ENCODE measurements at places on chromosomes 11 and 22.
A peak's percentile ranks its signal among the peaks of the same experiment; 100 is the strongest.

- peak; percentile 1 for DNase-seq
Measured at GRCh38 chr11:2519862-2520735, 75.3 kb downstream of the KCNQ1 start.

DNA sequence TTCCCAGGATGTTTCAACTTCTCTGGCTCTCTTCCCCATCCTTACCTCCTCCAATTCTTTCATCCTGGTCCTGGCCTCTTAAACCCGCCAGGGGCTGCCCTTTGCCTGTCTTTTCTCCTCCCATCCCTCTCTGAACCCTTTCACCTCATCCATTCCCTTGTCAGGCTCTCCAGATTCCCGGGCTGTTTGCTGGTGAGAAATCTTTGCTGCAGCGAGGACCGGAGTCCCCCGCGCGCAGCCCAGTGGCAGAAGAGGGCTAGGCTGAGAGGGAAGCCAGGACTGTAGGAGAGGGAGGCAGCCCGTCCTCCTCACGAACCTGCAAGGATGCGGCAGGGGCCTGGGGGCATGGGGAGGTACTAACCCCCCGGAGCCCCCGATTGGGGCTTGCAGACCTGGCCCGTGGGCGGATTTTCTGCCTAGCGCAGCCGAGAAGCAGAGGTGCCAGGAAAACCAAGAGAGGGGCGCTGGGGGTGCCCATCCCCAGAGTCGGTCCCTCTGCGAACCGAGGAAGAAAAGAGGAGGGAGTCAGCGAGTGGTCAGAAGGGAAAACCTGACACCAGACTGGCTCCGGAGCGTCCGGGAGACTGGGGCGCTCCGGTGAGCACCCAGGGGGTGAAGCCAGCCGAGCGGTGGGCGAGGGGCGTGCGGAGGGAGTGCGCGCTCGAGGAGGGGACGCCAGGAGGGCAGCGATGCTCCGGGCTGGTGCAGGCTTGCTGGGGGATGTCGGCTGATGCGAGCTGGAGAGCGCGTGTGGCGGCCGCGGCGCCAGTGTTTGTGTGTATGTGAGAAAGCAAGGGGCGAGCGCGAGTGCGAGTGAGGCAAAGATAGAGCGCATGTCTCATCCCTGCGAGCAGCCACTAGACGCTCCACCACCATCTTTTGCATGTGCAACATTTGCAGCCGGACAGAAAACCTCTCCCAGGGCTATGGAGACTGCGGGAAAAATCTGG is at the start of gene GRIA4:
Gene GRIA4, plus strand, starts transcription at position 242 of the 950 bp plus-strand sequence. CDS start 925 bp downstream, outside the sequence.
- no peak for DNase-seq

GRCh38 chr11:2800655-2801531 is 84.7 kb downstream of the CDKN1C start:
- DNase-seq, result peak; percentile 0

DNA sequence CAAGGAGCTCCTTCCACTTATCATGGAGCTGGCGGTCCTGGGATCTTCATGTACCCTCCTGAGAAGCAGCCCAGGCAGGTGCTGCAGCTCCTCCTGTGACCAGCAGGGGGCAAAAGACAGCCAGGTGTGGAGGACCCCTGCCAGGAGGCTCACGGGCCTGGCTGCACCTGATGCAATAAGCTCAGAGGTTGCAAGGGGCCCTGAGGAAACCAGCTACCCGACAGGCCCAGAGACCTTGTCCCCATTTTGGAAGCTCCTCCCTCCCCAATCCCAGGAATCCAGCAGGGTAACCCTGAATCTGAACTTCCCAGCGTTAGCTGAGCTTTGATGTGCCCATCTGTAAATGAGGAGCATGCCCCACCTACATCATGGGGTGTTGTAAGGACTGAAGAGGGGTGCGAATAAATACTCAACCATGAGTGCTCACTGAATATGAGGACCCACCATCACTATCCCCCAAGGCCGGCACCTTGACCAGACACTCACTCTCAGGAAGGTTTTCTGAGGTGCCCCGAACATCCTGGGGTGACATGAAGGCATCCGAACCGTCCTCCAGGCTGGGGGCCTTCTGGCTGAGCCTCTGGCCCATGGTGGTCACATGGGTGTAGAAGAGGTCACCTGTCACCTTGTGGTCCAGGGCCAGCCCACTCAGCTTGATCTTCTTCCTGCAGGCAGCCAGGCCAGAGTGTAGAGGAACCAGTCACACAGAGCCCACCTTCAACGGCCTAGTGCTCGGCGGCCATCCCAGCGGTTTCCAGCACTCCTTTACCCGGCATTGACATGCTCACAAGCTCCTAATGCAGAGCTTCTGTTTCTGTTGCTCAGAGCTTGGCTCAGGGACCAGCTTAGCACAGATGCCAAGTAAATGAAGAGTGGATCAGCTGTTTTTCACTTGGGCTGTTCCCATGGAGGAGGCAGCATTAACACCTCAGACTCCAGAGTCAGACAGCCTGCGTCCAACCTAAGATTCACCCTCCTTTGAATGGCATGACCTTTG is 21.7 kb downstream of the SLC43A1 start:
- peak; percentile 45 for DNase-seq

GRCh38 chr11:125372088-125372487 is 124.0 kb downstream of the FEZ1 start:
- DNase-seq, result no peak

- no peak for DNase-seq
Measured at GRCh38 chr22:29886596-29886995, 3.6 kb downstream of the MTMR3 start.

- peak; percentile 60 for DNase-seq
Measured at GRCh38 chr11:128496692-128497060, 90.7 kb downstream of the ETS1 start.

DNA sequence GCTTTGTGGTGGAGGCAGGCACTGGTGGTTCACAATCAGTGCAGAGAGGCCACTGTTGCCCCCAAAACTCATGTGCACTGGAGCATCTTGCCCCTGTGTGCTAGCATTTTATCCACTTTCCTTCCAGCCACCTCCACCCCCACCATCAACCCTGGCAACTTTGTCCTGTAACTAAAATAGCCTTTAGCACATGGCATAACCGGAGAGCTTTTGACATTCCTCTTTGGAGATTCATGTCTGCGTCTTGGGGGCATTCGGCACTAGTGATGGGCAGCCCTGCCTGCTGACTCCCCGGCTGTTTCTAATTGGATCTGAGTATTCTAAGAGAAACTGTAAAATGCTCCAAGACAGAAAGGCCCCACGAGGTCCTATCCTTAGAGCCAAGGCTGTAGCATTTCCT is 15.8 kb downstream of the SHISA8 start:
- peak; percentile 27 for DNase-seq

DNA sequence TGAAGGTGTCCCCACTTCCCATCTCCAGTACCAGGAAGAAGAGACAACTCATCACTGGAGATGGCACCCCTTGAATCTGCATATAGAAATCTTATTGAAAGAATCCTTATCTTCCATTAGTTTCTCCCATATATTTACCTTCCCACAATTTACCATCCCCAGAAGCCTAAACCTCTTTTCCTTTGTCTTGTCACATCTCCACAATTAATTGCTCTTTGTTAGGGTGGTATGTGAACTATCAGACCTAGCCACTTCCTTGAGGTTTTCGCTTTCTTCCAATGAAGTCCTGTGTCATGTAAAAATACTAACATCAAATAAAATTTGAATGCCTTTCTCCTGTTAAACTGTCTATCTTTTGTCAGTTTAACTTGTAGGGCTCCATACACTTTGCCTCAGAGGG is 37.9 kb downstream of the FAM227A start:
- DNase-seq, result no peak

GRCh38 chr22:38947321-38948140 is 9.9 kb upstream of the APOBEC3A start:
- no peak for DNase-seq

GRCh38 chr11:2483426-2483825 is 38.6 kb downstream of the KCNQ1 start:
- no peak for DNase-seq

DNA sequence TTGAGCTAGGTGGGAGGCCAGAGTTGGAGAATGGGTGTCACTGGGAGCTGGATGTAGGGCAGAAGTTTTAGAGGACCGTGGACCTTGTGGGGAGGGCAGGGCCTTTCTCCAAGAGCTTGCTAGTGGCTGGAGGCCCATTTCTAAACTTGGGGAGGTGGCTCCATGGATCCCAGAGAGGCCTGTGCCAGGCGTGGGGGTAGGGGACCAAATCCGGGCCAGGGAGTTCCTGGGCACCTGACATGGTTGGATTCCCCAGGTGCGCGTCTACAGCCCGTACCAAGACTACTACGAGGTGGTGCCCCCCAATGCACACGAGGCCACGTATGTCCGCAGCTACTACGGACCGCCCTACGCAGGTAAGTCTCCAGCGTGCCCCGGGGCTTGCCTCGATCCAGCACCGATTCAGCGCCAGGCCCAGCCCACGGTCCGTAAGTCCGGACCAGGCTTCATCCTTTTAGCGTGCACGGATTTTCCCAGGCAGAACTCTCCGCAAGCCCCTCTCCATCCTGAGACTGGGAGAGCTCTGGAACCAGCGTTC is 14.2 kb downstream of the PLEKHB1 start:
- no peak for DNase-seq

DNA sequence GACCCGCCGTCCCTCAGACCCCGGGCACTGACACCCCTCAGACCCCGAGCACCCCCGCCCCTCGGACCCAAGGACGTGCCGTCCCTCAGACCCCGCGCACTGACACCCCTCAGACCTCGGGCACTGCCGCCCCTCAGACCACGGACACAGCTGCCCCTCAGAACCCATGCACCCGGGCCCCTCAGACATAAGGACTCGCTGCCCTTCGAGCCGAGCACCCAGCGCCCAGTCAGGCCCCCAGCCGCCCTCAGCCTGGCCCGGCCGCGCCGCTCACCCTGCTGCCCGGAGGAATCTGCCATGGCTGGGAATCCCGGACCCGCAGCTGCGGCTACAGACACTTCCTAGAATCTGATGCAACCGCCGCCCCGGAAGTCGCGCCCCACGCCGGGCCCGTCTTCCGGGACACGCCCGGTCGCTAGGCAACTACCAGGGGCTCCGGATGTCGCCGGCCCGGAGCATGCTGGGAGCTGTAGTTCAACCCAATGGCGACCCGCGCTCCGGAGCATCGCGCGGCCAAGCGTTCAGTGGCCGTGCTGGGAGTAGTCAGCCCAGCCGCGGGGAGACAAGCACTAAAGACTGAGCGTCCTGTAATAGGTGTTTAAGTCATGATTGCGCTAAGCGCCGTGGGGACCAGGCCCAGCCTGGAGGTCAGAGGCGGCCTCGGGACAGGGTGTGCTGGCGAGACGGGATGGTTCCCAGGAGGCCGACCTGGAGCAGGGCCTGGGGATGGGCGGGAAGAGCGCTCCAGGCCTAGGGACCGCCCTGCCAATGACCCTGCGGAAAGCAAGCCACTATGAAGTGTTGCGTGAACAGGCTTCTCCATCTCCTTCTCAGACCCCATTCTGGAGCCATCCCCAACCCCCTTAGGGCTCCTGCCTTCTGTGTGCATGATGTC is at the start of gene CARS1:
Gene CARS1, minus strand, starts transcription at position 355 of the 895 bp plus-strand sequence. Its CDS starts 56 bp downstream, at position 299.
- peak; percentile 95 for DNase-seq

DNA sequence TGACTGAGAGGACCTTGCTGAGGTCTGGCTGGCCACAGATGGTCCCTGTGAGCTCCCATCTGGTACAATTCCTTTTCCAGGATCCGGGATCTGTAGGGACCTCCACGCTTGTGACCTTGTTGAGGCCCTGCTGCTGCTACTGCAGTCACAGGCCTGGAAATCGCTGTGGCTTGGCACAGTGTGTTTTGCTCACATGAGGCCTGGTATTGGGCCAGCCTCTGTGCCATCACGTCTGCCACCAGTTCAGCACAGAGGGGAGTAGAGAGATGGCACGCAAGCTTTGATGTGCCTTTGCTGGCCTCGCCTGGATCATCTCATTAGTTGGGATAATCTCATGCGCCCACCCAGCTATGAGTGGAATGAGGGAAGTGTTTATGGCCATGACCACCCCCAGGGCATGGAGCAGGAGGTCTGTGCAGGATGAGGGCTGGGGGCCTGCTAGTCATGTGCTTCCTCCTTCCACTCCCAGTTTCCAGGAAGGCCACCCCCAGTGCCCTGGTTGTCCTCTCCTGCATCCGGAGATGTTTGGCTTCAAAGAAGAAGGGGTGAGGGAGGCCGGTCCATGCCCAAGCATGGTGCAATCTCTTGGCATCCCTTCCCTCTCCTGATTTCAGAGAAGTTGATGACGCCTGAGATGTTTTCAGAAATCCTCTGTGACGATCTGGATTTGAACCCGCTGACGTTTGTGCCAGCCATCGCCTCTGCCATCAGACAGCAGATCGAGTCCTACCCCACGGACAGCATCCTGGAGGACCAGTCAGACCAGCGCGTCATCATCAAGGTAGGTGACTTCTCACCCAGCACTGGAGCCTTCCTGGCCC is 22.4 kb downstream of the DERL3 start:
- peak; percentile 36 for DNase-seq

- no peak for DNase-seq
Measured at GRCh38 chr11:75902631-75903030, 87.6 kb downstream of the UVRAG start.

DNA sequence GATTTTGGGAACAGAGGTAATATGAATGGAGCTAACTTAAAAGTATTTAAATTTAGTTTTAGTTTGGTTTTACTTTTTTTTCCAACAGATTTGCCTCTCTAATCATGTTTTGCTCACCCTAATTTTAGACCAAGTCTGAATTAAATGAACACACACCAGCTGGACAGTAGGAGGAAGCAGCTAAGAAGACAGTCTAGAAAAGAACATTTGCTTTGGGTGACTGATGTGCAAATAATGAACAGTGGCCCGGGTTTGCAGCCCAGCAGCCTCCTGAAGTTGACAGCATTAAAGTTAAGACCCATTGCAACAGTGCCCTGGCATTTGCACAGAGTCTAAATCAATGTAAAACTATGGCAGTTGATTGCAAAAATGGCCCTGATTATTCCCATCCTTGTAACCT is 66.4 kb upstream of the SORL1 start:
- no peak for DNase-seq

DNA sequence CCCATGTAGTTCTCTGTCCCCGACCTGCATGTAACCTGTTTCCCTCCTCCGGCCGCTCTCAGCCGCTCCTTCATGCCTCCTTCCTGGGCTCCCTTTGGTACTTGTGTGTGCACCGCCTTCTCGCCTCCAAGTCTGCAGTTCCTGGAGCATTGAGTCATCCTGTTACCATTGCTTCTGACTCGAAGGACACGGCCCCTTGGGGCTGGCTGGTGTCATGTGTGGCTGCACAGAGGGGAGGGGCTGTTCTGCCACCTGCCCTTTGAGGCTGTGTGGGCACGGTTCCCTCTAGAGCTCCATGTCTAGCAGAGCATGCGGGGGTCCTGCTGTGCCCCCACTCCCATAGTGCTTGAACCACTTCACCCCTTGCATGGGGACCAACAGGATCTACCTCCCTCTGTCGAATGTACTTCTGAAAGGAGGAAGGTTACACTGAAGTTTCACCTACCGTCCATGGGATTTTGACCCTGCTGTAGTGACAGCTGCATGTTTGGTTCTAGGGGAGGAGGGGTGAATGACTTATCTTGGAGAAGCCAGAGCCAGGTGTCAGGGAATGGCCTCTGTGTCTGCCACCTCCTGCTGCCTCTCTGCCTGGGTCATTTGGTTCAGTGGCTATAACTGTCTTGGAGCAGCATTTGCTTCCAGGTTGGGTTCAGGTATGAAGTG is 39.6 kb downstream of the BCR start:
- DNase-seq, result no peak

DNA sequence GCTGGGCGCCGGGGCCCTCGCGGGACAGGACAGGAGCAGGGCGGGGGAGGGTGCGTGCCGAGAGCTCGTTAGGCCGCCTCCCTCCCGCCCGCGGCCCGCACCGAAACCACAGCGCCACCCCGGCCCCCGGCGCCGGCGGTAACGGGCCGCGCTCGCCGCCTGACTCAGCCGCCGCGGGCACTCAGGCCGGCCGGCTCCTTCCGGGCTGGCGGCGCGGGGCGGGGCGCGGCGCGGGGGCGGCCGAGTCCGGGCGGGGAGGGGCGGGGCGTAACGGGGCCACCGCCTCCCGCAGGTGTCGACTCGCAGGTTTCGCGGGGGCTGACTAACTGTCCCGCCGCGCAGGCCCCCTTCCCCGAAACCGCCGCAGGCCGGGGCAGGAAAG is at the start of gene AP5B1:
Gene AP5B1, minus strand, starts transcription at position 207 of the 382 bp plus-strand sequence. CDS start 385 bp downstream, outside the sequence.
- peak; percentile 45 for DNase-seq

GRCh38 chr11:113519989-113520613 is 44.9 kb upstream of the DRD2 start:
- no peak for DNase-seq

All from gastrocnemius medialis (tissue), 4 donors.